ENCODE measurements at places on chromosomes 12 and 14. TPM values are rescaled to one million over a fixed set of nuclear protein-coding genes. Genes with fewer than 3 reads are reported as not detected.

The SYNDIG1L gene
- total RNA-seq, result 0.12 TPM

DNA sequence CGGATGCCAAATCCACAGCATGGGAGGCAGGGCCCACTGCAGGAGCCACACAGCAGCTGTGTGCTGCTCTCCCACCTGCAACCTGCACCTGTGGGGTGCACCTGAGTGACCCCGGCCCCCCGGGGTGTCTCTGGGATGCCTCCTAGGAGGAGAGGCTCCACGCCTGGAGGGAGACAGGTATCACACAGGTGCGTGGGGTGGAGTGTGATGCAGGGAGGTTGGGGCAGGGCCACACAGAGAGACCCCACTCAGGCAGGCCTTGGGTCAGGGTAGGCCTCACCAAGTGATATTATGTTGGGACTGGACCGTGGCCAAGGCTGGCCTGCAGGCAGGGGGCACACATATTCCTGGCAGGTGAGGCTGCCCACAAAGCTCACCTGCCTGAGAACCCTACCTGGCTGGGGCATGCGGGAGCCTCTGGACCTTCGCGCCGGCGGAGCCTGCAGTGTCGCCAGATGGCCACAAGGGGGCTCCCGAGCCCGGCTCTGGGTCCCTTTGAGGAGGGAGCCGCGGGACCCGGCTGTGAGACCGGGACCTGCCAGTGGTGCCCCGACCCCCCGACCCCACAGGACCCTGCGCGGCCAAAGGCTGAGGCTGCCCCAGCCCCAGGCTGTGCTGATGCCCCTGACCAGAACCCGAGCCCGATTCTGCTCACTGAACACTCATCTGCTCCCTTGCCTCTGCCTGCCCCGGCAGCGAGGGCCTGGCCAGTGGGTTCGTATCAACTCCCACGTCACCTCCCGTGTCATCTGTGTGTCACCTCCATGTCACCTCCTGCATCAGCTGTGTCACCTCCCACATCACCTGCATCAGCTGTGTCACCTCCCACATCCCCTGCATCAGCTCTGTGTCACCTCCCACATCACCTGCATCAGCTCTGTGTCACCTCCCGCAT lies 11.4 kb downstream of the TMEM121 start:
- DNase-seq, result no peak

GRCh38 chr14:68544081-68544892 lies 248.6 kb downstream of the ZFP36L1 start:
- DNase-seq, result peak; percentile 93

GRCh38 chr12:3620856-3621255 lies 129.9 kb downstream of the PRMT8 start:
- DNase-seq, result no peak
